Stimulated activated CD4-positive, alpha-beta T cell treated with anti-CD3 and anti-CD28 coated beads, Interleukin-1b, Interleukin-23, amount 100 ng/mL, for 4 hours (primary cell): ENCODE measurements at places on chromosomes 12 and 14.

GRCh38 chr12:116261525-116262100 is 15.9 kb downstream of the MED13L start:
- DNase-seq: no peak

DNA sequence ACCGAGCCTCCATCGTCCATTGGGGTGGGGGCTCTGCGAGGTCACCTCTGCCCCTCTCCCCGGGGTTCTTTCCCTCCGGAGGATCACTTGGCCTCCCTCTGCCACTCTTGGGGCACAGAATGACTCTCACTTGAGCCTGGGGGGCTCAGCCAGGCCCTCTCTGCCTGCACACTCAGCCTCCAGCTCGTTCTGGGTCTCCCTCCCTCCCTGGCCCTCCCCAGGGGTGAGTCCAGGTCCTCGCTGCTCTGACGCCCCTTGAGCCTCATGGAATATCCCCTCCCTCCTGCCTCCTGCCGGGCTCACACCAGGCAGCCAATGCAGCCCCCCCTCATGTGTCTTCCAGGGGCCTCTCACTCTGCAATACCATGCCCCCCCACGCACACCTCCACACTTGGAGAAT is 17.7 kb upstream of the SFSWAP start:
- DNase-seq: no peak

DNA sequence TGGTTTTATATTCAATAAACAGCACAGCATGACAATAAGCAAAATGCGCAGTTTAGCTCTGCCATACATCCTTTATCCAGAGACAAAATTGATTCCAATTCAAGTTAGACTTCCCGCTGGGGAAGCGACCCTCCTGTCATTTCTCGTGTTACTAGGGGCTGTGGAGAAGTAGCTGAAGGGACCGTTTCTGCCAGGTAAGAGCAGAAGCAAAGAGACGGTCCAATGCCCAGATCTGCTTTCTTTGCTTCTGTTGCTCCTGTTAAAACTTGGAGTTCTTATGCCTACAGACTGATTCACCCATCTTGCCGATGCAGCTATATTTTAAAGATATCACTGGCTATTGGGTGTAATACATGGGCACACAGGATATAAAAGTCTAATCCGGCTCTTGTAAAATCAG is 156.8 kb upstream of the AVPR1A start:
- no peak for DNase-seq

DNA sequence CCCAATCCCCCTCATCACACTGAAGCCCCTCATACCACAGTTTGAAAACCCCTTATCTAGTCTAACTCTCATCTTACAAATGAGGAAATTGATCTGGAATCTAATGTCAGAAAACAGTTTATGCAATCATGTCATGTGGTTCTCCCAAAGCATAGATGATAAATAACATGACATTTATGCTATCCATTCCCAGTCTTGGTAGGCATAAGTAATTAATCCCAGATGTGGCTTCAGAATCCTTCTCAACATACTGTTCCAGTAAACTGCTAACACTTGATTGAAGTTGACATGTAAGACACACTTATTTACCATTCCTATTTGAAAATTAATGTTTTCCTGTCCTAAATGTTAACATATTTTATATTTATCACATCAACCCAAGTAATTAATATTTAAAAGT is 168.7 kb downstream of the GALC start:
- no peak for DNase-seq

DNA sequence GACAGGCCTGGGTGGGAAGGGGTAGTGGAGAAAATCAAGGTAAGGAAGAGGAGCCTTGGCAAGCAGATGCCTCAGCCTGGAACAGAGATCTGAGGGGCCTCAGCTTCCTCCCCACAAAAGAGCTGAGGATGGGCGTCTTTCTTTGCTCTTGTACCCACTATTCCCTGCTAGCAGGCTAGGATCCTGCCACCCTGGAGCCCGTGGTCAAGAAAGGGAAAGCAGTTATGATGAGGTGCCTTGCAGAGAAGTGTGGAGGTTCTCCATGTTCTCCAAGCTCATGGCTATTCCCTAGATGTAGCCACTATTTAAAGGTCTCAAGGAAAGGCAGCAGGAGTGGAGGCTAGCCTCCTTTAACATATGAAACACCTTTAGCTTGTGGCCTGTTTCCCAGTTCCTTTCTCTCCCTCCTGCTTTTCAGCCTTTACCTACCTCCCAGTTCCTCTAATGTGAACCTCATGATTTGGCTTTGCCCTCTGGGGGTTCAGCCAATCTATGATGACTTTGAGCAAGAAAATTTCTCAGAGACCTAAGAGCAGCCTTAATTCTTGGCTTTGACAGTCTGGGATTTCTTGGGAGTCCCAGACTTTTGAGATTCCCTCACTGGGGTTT is 1.1 kb downstream of the IKZF4 start:
- DNase-seq: no peak

DNA sequence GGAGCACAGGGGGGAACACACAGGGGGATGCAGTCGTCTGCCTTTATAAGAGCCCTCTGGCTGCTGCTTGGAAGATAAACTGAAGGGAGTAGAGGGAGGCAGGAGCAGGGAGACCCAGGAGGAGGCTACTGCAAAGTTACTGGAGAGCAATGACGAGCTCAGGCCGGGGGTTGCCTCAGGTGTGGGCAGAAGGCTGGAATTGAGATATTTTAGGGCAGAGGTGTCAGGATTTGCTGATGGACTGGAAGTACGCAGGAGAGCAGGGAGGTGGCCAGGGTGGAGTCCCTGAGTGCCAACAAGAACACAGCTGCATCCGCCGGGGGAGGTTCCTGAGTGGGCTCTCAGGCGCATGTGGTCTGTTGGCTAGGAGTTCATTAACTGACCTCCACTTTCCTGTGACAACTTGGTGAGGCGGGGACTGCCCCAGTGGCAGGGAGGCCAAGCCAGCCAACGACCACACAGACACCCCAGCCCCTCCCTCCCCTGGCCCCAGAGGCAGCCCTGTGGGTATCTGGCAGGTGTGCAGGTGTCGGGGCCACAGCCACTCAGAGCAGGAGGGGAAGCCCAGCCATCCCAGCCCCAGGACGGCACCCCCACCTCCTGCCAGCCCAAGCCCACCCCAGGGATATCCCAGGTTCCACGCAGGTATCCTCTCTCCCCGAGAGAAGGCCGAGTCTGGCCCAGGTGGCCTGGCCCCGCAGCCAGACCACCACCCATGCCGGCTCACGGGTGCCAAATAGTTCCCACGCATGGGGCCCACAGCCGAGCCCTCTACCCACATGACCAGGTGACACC is 85.4 kb downstream of the NCOR2 start:
- no peak for DNase-seq

DNA sequence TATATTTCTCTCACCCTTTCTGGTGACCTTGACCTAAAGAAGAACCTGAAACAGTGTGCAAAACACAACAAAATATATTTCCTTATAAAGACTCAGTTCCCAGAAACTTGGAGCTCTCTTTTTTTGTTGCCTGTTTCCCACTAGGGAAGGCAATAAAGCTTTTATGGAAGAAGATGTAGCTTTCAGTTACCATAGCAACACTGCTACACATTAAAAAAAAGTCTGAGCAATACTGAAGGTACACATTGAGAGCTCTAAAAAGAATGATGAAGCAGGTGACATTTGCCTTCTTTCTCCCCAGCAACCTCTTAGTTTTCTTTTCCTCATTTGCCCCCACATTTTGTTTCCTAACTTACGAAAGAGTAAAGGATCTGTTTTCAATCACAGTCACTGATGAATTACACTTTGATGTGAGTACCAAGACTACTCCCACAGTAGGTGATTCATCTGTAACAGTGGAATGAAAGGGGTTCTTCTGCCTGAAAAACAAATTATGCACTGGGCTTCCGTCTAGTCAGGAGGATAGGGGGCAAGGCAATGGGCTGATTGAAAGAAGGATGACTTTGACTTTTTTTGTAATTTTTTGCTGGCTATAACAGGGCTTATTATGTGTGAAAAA is 1.1 kb upstream of the CATSPERB start:
- no peak for DNase-seq

DNA sequence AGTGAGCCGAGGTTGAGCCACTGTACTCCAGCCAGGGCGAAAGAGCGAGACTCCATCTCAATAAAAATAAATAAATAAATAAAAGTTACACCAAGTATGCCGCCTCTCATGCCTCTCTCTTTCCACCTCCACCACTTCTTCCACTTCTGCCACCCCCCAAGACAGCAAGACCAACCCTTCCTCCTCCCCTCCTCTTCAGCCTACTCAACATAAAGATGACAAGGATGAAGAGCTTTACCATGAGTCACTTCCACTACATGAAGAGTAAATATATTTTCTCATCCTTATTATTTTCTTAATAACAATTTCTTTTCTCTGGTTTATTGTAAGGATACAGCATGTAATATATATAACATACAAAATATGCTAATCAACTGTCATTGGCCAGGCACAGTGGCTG is 3.6 kb upstream of the TMED2 start:
- no peak for DNase-seq

GRCh38 chr12:52900896-52901714 is 3.8 kb downstream of the KRT8 start:
- no peak for DNase-seq

- no peak for DNase-seq
These were observed 15.7 kb downstream of the PTGER2 start for GRCh38 chr14:52329678-52330369.

DNA sequence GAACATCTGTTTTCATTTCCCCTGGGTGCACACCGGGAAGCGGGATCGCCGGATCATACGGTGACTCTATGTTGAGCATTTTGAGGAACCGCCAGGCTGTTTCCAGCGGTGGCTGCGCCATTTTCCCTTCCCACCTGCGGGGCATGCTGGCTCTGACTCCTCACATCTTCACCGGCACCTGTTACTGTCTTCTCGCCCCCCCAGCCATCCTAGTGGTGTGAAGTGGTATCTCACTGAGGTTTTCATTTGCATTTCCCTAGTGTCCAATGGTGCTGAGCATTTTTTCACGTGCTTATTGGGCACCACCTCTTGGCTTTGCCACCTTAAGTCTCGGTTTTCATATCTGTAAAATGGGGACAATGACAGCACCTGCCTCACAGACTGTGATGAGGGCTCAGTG is 44.1 kb upstream of the EML1 start:
- DNase-seq: no peak

DNA sequence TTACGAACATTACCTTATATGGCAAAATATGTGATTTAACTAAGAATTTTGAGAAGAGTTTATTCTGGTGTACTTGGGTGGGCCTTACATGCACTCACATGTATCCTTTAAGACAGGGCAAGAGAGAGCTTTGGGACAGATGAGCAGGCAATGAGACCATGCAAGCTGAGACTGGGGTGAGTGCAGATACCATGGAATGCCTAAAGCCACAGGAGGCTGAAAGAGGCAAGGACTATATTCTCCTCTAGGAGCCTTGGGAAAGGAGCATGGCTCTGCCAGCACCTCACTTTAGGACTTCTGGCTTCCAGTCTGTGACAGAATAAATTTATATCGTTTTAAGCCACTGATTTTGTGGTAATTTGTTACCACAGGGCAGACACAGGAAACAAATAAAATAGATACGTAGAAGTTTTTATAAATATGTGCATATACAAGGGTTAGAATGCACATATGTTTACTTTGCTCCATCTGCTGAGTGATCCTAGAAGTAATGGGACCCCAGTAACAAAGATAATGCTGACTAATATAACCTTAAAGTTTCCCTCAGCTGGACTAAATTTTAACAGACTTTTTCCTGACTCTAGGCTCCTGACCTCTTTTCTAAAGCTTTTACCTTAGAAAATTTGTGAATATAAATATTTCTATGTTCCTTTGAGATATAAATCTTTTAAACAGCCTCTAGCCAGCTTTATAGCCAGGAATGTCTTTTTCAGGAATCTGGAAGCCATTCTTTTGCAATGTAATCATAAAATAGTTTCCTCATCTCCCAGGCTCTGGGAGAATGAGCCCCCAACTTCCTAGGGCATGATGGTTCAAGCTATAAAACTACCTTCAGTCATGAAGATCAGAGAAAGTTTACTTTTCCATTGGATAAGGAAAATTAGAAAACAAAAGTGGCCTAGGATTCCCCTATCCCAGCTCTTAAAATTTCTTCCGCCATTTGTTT is 216.8 kb downstream of the PPFIA2 start:
- DNase-seq: no peak

DNA sequence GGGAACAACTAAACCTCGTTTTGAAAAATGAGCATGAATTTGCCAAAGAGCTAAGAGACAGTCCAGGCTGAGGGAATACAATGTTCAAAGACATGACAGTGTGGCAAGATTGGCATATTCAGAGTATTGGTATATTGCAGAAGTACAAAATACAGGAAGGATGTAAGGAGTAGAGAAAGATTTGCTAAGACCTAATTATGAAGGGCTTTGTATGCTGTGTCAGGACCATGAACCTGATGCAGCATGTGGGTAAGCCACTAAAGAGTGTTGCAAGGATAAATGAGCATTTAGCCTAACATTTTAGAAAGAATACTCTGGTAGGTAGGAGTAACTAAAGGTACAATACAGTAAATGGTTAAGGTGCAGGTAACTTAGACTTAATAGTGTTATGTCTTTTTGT is 65.1 kb downstream of the KTN1 start:
- no peak for DNase-seq

- DNase-seq: peak; percentile 43
These were observed 67.9 kb upstream of the BEGAIN start for GRCh38 chr14:100654814-100655740.

- DNase-seq: no peak
These were observed 135.9 kb upstream of the ATP2B1 start for GRCh38 chr12:89844539-89844938.

- DNase-seq: peak; percentile 61
These were observed 42.2 kb upstream of the ATP23 start for GRCh38 chr12:57899010-57899662.

DNA sequence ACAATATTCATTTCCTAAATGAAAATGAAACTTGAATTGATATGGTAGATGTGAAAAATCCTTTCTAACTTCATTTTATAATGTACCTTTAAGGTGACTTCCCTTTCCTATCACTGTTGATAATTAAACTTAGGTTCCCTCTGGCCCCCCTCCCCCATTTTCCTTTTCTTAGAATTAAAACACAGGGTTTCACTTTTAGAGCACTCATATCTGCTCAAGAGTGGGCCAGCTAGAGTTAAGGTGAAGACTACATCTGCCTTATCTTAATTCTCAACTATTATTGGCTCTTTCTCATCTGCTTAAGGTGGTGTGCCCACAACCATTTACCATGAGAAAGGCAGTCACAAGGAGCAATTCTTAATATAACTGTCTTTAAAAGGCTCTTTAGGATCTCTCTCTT is 49.7 kb downstream of the LIN52 start:
- no peak for DNase-seq

DNA sequence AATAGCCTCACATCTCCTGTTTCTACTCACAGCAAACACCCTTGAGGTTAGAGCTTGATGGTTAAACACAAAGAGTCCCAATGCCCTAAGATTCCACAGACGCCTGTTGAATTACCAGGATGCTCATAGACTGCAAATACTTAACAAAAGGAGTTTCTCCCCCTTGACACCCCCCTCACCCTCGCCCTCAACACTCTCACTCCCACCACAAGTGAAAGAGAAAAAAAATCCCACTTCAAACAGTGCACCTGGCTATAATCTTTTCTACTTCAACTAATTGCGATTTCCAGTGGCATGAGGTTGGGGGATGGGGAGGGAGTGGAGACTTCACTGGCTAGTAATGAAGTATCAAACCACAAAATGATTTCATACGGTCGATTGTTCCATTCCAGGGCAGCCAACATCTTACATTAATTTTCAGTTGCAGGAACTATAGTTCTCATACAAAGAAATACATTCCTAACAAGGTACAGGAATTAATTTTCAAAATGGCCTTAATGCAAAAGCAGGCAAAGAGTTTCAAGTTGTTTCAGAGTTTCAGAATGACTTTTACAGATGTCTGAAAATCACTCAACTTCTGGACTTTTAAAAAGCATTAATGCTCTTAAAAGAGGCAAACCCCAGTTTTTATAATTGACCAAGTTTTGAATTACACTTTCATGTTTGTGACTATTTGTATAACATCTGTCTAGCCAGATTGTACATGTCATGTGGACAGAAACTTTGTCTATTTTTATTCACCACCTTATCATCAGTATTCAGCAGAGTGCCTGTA is 390.7 kb downstream of the C12orf75 start:
- DNase-seq: no peak
